ENCODE measurements at places on chromosomes 5 and 9. TPM values are rescaled to one million over a fixed set of nuclear protein-coding genes. Genes with fewer than 3 reads are reported as not detected.

Gene ZNF454
- 2.2 TPM for total RNA-seq

DNA sequence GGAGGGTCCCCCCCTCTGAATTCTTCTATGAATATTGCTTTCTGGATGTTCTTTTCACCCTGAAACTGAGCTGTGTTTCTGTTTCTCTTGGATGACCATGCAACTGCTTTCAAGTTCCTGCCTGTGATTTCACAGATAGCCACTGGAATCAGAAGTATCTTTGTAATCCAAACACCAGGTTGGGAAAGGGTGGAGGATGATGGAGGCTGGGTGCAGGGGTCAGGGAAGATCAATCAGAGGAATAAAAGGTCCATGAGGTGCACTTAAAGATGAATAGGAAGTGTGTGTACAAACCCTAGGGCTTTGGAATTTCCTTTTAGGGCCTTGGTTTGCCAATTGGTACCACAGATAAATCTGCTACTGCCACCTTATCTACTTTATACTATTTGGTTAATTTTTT, 68.2 kb upstream of the AGXT2 start:
- DNase-seq = no peak

Gene PCDHGA8
- total RNA-seq = 3.7 TPM

Gene CCDC171
- total RNA-seq = 1.4 TPM

DNA sequence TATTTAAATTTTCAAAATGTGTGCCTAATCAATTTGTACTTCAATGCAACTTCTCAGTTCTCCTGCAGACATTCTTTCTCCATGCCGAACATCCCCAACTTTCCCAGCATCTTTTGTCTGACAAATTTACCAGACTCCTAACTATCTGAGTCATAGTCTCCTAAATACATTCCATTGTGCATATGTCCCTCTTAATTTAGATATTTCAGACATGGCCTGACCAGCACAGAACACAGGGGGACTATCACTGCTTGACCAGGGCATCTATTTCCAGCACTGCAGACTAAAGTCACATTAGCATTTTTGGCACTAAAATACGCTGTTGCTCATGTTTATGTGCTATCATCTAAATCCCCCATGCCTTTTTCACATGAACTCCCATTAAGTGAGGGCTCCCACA, 71.9 kb downstream of the ITGA1 start:
- no peak for DNase-seq

DNA sequence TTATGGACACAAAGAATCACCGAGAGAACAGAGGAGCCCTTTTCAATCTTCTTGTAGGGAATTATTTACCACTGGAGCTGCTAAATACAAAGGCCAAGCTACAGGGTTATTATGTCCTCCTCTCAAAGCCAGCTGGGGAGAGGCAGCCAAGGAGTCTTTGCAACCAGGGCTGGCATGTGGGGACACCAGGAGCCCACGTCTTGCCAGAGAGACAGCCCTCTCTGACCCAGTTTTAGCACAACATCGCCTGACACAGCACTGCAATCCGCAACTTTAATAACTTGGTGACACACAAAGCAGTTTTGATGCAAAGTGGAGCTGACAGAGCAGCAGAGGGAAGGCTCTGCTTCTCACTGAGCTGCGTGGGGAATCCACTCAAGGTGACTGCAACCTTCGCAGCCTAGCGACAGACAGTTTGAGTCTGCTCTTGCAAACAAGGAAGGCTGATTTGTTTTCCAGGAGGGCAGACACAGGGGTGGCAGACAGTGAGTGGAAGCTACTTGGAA, 33.6 kb downstream of the TLR4 start:
- no peak for DNase-seq

- DNase-seq = no peak
Observed at GRCh38 chr5:38403877-38404635, 145.7 kb downstream of the EGFLAM start.

DNA sequence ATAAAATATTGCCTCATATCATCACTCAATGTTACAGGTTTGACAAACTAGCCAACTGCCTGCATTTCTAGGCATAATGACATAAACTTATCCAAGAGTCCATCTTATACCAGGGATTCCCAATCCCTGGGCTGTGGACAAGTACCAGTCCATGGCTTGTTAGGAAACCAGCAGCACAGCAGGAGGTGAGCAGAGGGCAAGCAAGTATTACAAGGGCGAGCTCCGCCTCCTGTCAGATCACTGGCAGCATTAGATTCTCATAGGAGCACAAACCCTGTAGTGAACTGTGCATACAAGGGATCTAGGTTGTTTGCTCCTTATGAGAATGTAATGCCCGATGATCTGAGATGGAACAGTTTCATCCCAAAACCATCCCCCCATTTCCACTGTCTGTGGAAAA, 144.9 kb downstream of the PRKACG start:
- no peak for DNase-seq

DNA sequence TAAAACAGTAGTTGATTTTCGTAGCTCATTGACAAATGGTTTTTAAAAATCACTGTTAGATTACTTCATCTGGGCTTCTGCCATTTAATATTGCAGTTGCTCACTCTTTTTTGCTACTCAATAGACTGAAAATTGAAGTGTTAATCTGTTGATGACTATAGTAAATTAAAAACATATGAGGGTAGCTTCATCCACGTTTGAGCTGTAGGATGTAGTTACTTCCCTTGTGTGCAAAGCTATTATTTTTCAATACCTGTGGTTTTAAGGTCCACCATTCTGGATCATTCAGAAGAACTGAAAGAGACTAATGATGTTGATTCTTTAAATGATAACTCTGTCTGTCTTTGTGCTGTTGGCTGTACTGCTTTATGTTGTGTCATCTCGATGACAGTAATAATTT, 74.7 kb downstream of the LNPEP start:
- no peak for DNase-seq

DNA sequence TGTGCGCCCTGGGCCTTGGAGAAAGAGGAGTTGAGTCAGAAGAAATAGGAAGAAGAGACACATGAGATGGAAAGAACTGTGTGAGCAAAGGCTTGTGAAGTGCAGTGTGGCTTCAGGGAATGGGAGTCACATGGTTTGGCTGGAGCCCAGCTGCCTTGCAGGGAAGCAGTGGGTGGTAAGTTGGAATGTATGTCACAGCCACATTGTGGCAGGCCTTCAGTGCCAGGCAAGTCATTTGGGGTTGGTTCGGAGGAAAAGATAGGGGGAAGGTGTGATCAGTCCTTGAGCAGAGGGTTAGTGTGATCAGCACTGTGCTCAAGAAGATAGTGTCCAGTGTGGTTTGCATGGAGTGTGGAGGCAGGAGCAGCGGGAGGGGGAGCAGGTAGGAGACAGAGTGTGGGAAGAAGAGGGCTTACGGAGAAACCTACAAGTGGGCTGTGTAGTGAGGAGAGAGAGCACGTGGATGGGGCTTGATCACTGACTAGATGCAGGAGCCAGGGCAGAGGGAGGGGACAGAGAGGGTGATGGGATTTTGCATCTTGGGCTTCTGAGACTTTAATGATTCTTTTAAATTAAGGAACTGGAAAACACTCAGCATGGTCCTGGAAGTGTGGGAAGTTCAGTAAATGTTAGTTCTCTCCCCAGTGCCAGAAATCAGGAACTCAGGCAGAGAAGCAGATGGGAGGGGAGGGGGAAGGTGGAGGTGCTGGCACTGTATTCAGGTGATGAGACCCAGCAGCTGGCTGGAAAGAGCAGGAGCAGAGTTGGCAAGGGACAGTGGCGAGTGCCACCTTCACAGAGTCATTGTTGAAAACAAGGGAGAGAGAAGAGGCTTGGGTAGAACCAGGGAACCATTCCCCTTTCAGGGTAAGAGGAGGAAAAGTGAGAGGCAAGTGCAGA, 46.6 kb downstream of the ARHGAP26 start:
- DNase-seq = peak; percentile 76

Gene CMYA5
- 466 TPM for total RNA-seq

DNA sequence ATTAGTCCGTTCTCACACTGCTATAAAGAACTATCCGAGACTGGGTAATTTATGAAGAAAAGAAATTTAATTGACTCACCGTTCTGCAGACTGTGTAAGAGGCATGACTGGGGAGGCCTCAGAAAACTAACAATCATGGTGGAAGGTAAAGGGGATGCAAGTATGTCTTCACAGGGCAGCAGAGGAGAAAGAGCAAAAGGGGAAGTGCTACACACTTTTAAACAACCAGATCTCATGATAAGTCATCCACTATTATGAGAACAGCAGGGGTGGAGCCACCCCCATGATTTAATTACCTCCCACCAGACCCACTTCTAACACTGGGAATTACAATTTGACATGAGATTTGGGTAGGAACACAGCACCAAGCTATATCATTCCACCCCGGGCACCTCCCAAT, 26.6 kb downstream of the FST start:
- no peak for DNase-seq

DNA sequence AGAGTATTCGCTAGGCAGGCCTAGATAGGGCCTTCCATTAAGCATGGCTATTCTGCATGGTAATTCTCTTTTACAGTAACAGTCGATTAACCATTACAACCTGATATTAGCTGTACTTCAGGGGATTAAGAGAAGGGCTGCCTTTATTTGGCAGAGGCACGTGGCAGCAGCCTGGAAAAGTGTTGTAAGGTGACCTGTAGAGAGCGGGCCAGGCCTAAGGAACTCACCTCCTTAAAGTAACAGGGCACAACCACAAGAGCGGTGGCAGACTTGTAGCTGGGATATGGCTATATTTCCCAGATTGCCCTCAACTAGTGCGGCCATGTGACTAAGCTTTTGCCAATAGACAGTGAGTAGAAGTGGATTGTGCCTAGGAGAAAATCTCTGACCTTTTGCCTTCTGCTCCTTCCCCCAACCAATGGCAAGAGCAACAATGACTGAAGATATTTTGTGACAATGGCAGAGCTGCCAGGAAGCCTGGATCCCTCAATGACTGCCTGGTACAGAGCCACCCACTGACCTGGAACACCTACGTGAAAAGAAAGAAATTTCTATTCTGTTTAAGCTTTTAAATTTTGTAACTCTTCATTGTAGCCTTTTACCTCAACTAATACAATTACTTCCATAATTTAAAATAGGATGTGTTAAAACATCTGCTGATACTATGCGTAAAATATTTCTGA, 18.9 kb upstream of the ANKRD34B start:
- DNase-seq = no peak

DNA sequence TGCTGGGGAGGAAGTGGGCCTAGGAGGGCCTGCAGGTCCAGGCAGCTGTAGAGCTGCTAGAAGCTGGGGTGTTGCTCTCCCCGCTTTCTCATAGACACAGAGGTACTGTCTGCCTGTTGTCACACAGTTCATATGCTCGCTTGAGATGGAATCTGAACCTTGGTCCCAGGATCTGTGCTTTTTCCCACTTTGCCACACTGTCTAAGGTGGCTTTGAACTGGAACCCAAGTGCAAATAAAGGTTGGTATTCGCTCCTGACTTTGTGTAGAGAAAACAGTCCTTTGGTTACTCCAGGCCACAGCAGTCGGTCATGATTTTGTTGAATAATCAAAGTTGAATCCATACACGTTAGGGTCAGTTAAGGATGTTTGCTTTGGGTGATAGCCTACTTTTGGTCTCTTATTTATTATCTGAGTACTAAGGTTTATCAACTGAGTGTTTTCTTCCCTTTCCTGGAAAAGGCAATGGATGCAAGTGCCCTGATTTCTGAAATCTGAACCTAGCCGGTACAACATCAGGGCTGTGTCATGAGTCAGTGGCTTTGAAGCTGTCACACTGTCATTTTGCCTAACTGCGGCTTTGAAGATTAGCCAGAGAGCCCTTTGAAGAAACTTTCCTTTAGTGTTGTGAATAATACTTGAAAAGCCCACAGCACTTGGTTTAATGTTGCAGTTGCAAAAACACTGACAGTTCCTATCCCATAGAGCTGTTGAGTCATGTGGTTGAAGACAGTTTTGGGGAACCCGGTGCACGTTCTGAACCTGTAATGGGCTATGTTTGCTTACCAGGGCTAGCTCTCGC, 41.3 kb downstream of the HABP4 start:
- DNase-seq = no peak

Gene UGCG
- 21.1 TPM for total RNA-seq

Gene CATSPER3
- total RNA-seq = 0.31 TPM

DNA sequence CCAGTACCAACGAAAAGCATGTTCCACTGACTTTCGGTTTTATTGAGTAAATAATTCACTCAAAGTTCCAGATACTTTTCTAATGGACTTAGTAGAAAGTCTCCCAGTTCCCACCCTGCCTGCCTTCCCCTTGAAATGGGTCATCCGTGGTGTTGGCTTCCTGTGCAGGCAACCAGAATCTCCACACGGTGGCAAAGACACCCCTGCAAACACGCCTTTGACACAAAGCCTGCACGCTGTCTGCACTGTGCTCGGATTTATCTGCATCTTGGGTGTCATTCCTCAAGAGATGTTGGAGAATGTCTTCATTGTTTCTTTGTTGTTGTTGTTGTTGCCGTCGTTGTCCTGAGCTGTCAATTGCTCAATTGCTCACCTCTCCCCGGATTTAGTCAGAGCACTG, 150.0 kb upstream of the IRX2 start:
- no peak for DNase-seq

GRCh38 chr5:1174122-1174936, 27.1 kb upstream of the SLC6A19 start:
- DNase-seq = peak; percentile 73

DNA sequence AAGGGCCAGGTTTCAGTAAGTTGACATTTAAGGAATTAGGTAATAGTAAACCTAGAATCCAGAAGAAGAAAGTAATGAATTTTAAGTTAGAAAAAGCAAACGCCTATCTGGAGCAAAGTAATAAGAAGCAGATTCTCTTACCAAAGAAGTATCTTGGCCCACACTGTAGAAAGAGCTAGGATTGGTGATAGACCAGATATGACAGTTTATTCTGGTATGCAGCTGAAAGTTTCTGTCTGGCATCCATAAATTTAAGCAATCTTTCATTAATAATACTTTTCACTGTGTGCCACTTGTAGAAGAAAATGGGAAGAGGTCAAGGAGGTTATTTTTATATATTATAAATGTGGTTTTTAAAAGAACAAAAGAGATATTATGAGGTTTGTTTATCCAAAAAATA, 3.0 kb downstream of the RECK start:
- DNase-seq = no peak

- DNase-seq = peak; percentile 48
Observed at GRCh38 chr9:13758936-13759335, 479.4 kb upstream of the MPDZ start.

GRCh38 chr9:12511726-12512125, 181.5 kb upstream of the TYRP1 start:
- DNase-seq = no peak

GRCh38 chr9:22111954-22112247, 102.8 kb upstream of the CDKN2B start:
- DNase-seq = no peak

GRCh38 chr5:32388432-32389129, 56.0 kb downstream of the ZFR start:
- no peak for DNase-seq

Gene IL3
- total RNA-seq = not detected

Gene GRM6
- total RNA-seq = not detected

DNA sequence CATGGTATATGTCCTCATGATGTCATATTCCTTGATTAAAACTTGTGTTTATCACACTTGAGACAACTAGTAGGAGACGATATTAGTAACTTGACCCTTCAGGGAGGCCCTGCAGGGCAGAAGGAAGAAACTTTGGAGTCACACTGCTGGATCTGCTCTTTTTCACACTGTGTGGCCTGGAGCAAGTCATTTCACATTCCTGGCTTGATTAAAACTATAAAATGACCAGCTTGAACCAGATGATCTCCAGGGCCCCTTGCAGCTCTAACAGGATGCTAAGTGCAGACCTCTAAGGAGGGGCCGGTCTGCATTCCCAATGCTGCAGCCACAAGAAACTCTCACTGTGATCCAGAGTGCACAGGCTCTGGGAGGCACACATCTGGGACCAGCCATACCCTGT, 146.4 kb upstream of the ZNF366 start:
- no peak for DNase-seq

Data from left cardiac atrium (tissue), 4 donors.